RWPE2 (cell line): ENCODE measurements at places on chromosomes 7 and 10.

DNA sequence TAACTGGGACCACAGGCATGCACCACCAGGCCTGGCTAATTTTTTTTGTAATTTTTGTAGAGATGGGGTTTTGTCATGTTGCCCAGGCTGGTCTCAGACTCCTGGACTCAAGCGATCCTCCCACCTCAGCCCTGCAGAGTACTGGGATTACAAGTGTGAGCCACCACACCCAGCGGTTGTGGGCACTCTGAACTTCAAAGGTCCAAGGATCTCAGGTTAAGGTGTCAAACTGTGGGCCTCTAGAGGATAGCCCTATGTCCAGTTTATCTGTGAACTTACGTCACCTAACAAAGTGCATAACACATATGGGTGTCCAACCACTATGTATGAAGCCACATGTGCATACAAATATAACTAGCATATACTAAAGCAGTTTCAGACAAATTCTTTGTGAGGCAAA is 3.2 kb upstream of the IL2RA start:
- DNase-seq, result no peak

DNA sequence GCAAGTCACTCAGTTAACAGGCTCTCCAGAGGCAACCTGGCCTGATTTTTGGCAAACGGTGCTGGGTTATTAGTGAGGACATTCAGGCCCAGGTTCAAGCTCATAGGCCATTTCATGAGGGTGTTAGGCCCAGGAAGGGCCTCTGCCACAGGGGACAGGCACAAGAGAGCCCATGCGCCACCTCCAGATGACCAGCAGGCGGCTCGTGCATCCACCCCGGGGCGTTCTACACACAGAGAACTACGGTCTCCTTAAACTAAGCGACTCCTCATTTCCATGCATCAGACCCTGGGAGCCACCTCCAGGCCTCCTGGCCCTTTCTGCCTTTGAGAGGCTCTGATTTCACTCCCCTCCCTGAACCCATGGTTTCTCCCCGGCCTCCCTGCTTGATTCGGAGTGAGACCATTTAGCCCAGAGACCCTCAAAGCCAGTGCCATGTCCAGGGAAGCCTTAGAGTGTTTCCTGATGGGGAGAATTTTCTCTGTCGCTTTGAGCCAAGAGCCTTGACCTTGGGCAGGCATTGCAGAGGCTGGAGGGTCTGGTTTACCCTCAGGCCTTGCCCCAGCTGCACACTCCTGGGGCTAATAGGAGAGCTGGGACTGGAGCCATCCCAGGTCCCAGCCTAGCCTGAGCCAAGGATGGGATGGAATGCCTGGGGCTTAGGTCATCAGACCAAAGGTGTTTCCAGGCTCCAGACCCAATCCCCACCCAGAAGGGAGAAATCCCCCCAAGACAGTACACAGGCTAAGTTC is 188.0 kb downstream of the GRID1 start:
- DNase-seq, result no peak

DNA sequence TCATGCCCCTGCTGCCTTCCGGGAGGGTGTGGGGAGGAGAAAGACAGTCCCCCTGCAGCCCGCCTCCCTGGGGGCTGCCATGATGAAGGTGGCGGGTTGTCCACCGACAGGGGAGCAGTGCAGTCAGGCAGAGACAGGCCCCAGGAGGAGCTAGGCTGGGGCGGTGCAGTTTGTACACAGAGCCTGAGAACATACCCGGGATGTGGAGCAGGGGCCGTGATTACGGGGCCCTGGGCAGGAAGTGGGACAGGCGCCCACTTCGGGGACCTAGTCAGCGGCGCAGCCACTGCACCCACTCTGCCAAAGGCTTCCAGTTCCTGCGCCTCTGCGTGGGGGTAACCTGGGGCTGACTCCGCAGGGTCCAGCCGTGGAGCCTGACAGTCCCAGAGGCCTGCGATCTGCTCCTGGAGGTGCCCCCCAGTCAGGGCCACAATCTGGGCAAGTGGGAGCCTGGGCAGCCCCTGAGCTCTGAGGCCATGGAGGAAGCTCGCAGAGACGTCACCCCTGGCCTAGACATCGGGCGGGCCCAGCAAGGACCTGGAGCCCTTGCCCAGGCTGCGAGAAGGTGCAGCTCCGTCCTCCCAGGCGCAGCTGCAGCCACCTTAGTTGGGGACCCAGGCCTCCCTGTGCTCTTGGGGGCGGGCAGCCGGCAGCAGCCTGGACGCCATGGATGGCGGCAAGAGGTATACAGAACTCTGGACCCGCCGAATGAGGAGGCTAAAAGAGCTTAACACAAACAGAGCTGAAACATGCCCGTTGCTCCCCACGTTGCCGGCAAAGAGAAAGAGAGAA is 1356.8 kb downstream of the XPNPEP1 start:
- DNase-seq, result no peak

- no peak for DNase-seq
These were observed 974.4 kb downstream of the NXPH1 start for GRCh38 chr7:9407816-9408215.

DNA sequence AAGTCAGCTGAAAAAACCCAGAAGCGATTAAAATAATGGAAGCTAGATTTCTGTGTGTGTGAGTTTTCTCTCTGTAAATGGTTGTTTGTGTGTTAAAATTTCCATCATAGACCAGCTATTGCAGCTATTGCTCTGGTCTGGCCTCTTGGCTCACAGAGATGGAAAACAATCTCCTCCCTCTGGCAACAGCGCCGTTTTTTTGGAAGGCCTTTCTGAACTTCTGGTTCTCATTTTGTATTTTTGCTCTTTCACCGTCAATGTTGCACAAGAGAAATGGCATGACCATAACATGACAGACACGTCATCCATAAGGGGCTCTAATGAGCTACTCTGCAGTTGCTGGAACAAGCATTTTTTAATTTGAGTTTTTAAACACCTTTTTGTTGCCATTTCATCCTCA is 91.0 kb downstream of the CUBN start:
- DNase-seq, result no peak

DNA sequence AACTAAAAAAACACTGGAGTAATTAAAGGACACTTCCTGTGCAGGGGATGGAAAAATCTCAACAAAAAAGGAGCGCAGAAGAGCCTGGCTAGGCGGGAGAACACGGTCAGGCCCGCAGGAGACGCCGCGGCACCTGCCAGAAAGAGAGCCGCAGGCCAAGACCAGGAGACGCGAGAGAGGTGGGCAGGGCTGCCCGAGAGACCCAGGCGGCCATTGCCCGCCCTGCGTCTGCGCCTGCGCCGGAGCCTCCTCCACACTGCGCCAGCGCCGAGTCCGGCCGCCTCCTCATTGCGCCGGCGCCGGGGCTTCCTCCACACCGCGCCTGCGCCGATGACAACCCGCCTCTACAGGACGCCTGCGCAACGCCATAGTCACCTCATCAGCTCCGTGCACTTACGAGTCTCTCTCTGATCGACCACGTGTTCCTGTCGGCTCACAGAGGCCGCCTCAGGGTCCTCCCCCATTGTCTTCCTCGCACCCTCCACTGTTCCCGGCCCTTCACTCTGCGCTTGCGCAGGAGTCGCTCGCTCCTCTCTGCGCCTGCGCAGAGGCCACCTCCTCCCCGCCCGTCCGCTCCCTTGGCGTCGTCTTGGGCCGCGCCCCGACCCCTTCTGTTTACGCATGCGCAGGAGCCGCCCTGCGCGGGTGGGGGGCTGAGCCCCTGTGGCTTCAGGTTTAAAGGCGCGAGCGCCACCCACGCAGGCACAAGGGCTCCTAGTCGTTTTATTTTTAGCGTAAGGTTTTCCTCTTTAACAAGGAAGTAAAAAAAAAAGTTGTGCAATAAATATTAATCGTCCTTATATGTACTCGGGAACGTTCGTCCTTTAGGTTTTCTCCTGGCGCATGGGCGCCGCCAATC is 43.2 kb upstream of the FAM20C start:
- DNase-seq, result peak; percentile 96

DNA sequence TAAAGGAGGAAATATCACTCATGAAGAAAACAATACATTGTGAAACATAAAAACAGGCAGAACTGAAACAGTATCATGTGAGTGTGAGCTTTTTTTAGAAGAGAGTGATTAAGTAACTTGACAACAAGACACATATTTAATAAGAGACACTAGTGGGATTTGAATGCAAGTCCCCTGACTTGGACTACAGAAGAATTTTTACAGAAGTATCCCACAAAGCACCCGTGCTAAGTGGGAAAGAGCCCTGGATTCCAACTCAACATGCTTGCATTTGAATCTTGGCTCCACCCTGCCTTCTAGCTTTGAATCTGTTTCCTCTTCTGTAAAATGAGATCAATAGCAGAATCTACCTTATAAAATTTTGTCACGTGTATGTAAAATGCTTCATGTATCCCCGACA is 166.2 kb downstream of the ZNF365 start:
- no peak for DNase-seq

GRCh38 chr10:70441161-70441894 is at the start of gene NODAL:
TSS of gene NODAL (minus strand) at chr10:70441681. CDS start at chr10:70441667, 14 bp downstream.
- no peak for DNase-seq

DNA sequence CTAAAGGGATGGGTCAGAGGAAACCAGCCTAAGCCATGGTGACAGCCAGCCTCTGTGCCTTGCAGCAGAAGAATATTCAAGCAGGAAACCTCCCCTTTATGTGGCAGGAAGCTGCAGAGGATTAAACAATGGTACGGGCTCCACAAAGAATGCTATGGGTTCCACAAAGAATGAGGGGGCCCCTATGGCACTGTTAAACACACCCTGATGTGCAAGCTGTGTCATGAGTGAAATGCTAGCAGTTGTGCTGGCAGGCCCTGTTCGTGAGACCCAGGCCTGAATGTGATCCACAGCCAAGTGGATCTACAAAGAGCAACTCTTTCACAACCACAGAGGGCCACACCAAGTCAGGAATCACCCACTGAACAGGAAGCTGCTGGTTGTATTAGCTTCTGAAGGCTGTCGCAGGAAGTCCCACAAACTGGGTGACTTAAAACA is 68.9 kb downstream of the MYOF start:
- DNase-seq, result no peak

DNA sequence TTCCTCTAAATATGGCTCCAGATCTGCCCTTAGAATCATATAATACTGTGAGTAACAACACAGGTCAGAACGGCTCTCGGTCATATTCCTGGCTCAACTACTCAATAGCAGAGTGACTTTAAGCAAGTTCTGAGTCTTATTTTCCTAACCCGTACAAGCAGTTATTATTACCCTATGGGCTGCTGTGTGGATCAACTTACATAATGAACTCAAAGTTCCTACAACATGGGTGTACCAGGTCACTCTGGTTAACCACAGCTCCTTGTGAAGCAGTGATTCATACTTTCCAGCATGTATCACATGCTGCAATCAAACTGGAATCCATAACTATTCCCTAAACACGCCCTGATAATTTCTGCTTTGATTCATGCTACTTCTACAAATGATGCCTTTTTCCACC is 107.3 kb downstream of the LRRN3 start:
- peak; percentile 52 for DNase-seq

- no peak for DNase-seq
These were observed 15.7 kb downstream of the KDM7A start for GRCh38 chr7:140161047-140161446.

- no peak for DNase-seq
These were observed 10.4 kb downstream of the RALA start for GRCh38 chr7:39633563-39634477.

DNA sequence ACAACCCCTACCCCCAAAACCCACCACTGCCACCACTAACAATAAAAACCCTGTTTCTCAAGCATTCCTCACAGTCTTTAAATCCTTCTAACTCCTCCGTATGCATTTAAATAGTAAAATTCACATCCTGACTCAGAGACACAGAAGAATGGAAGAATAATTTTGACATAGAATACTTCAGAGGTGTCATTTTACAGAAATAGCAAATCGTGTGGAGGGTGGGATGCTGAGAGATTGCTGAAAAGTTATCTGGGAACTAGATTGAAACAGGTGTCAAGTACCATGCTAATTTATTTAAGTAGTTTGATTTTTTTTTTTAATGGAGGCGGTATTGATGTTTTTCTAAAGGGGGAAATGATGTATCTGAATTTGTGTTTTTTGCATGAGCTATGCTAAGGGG is 575.2 kb upstream of the TPK1 start:
- no peak for DNase-seq

GRCh38 chr7:82012453-82012852 is 242.6 kb upstream of the HGF start:
- no peak for DNase-seq

GRCh38 chr10:59324597-59324996 is 37.8 kb downstream of the FAM13C start:
- no peak for DNase-seq

GRCh38 chr10:129852829-129853561 is 111.1 kb downstream of the EBF3 start:
- DNase-seq, result no peak

DNA sequence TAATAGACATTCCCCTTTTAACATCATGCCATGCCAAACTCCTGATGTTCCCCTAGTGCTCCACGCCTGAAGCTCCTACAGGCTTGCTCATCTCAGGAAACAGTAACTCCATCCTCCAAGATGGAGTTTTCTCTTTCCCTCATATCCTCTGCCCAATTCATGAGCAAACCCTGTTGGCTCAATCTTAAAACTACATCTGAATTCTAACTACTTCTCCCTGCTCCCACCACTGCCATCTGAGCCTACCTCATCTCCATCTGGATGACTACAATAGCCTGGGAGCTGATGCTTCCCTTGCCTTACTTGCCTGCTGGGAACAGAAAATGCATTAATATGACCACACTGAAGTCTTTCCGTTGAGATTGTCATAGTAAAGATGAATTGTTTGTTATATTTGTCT is 271.7 kb upstream of the MKLN1 start:
- DNase-seq, result no peak

GRCh38 chr10:48634984-48635557 is 30.2 kb upstream of the ARHGAP22 start:
- no peak for DNase-seq

GRCh38 chr10:782751-783648 is 93.5 kb upstream of the DIP2C start:
- DNase-seq, result no peak

- peak; percentile 38 for DNase-seq
These were observed 3.7 kb upstream of the PRKAR1B start for GRCh38 chr7:730501-731439.

GRCh38 chr10:20745556-20746375 is 151.3 kb downstream of the NEBL start:
- no peak for DNase-seq

DNA sequence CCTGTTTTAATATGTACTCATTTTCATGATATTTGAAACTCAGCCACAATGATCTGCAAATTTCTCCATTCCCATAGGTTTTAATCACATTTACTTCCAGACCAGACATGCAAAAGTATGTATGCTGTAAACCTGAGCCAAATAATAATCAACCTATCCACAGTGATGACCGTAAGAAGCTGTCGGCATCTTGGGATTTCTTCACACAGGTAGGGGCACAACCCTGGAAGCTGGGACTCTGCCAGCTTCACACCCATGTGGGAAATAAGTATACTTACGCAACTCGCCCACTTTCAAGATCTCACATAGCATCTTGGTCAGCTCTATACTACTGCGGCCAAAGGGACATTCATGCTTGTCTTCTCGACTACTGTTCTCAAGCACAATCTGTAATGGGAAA is 352.3 kb downstream of the ELMO1 start:
- peak; percentile 66 for DNase-seq

GRCh38 chr10:1648648-1649047 is 88.7 kb downstream of the ADARB2 start:
- DNase-seq, result no peak
